T-helper 1 cell (primary cell): ENCODE measurements at places on chromosomes 5 and 9.
A peak's percentile ranks its signal among the peaks of the same experiment; 100 is the strongest.

DNA sequence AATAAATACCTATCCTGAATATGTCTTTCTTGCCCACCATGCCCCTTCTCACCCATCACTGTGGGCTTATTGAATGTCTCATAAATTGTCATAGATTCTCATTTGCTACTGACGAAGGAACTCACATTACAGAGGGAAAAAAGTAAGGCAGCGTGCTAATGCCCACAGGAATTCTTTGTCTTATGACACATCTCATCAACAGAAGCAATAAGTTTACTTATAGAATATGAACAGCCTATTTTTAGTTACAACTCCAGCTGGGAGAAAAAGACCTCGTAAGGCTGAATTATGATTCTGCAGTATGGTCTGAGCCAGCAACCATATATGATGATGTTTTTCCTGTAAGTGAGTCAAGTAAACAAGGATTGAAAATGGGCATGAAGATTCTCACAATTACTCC is 22.4 kb upstream of the ATG10 start:
- DNase-seq, result no peak

GRCh38 chr5:175214152-175214551 is 229.8 kb downstream of the DRD1 start:
- no peak for DNase-seq

GRCh38 chr5:137344723-137345322 is 154.3 kb downstream of the SPOCK1 start:
- DNase-seq, result no peak

DNA sequence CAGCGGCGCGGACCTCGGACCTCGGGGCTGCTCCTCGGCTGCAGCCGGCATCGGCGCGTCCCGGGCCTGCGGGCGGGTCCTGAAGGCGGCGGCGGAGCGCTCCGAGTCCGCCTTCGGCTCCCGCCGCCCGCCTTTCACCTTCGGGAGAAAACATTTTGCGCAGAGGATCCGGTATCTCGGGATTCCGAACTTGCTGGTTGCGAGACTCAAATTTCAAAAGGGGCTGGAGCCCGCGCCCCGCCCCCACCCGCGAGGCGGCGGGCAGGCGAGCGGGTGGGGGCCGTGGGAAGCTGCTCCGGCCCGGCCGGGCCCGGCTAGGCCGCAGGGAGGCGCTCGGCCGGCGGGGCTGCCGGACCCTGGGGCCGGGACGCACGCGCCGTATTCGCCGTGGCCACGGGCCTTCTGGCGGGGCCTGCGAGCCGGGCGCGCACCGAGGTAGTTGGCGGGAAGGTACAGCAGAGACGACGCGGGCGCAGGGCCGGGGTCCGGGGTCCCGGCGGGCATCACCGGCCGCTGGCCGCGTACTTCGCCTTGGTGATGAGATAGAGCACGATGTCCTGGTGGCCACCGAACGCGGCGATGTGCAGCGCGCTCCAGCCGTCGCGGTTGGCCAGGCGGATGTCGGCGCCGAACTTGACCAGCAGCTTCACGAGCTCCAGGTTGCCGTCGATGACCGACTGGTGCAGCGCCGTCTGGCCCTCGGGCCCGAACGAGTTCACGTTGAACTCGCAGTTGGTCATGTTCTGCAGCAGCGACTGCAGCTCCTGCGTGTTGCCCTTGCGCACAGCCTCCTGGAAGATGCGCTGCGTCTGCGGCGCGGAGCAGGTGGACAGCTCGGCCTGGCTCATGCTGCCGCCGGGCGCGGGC is 757 bp downstream of the NRARP start:
- DNase-seq, result peak; percentile 6

GRCh38 chr5:457195-457961 is 14.4 kb downstream of the EXOC3 start:
- no peak for DNase-seq
